Stimulated activated CD8-positive, alpha-beta memory T cell treated with anti-CD3 and anti-CD28 coated beads, Interleukin-4, amount 100 ng/mL, for 24 hours (primary cell): ENCODE measurements at places on chromosomes 16 and 17.

DNA sequence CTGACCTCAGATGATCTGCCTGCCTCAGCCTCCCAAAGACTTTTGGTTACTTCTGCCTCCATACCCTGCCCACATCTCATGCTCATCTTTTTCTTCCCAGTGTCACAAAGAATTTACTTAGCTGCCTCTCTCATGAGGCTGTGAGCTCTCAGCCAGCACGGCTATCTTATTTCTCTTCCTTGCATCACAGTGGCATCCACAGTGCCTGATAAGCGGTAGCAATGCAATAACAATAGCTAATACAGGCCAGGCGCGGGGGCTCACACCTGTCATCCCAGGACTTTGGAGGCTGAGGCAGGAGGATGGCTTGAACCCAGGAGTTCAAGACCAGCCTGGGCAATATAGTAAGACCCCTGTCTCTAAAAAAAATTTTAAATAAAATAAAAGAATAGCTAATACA, 15.5 kb upstream of the MARVELD3 start:
- no peak for DNase-seq

GRCh38 chr17:79936641-79937381, 97.6 kb upstream of the CBX4 start:
- DNase-seq = no peak

- DNase-seq = no peak
Observed at GRCh38 chr16:22685459-22685830, 128.5 kb upstream of the HS3ST2 start.

DNA sequence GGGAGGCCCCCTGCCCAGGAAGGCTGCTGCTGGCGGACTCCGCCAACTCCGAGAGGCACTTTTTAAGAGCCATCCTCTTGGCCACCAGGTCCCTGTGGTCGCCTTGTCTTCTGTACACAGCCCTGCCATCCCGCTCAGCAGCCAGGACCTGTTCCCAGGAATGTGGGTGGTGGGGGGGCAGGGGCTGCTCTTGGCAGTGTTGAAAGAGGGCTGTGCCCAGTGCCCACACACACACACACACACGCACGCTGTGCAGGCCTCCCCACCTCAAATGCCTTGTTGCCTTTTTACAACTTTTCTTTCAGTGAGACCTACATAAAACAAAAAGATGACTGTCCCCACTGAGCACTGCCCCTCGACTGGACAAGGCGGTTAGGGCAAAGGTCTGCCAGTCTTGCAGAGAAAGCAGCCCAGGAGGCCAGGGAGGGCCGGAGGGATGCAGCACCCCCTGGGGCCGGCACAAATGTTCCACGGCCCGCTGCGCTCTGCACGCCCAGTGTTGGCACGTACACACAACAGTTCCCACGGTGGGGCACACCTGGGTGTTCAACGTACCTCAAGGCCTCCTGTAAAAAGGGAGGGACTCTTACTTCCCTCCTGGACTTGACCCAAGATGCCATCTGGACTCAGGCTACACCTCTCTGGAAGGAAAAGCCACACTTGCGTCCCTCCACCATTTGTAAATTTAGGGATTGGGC, 18.5 kb upstream of the PITPNA start:
- no peak for DNase-seq
